ENCODE measurements at places on chromosomes 4 and X. TPM values are rescaled to one million over a fixed set of nuclear protein-coding genes. Genes with fewer than 3 reads are reported as not detected.

DNA sequence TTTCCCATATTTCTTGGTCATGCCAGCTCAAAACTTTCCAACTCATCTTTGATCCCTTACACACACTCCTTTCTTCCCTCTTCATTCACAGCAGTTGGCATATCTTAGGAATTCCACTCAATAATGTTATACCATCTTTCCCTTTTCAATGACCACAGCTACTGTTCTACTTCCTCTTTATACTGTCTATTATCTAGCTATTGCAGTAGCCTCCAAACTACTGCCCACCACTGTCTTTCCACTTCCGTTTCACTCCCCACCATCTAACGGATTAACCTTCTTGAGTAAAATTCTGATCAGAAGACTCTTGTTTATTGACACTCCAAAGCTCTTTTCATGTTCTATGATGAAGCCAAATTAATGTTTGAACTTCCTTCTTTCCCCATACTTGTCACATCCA, 55.8 kb downstream of the ADAMTS3 start:
- no peak for DNase-seq

GRCh38 chr4:127151941-127152340, 480.8 kb upstream of the INTU start:
- DNase-seq: no peak

DNA sequence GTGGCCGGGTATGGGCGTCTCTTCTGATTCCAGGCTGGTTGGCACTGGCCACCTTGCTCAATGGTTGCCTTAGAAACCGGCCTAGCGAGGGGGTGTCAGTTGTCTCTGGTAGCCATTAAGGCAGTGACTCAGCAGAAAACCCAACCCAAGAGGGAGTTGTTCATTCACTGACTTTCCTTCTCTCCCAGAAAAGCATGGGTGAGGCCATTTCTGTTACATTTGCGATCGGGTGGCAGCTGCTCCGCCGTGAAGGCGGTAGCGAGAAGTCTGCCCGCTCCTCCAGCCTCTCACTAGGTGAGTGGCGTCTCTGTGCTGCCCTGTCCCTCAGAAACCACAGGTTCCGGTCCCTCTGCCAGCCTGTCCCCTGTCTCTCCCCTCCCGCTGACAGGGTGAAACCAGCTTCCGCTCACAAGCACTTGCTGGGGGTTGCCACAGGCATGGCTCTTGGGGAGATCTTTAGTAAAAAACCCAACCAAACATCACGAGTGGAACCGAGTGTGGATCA, 17.4 kb downstream of the IRAK1 start:
- DNase-seq: no peak

The CYTL1 gene
- 7.6 TPM for total RNA-seq
